ENCODE measurements at places on chromosomes 16 and 17.

DNA sequence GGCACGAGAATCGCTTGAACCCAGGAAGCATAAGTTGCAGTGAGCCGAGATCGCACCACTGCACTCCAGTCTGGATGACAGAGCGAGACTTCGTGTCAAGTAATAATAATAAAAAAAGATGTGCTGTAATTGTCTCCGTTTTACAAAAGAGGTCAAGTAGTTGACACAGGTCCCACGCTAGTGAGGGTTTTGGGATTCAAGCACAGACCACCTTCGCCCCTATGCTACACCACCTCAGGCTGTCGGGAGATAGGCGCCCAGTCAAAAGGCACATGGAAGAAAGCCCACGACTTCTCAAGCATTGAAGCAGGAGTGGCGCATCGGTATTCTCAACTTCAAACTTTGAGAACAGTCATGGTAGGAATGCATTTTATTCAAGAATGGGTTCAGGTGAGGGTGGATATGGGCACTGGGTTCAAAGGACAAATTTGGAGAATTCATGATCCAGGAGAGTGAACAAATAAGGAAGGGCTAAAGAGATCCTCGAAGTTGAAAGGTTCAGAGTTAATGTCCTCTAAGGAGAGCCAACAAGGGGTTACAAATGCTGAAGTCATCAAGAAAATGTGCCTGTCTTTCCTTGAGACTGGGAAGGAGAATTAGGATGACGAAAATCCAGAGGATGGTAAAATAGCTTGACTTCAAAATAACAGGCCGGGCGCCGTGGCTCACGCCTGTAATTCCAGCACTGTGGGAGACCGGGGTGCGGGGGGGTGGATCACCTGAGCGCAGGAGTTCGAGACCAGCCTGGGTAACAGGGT lies 1.4 kb upstream of the AMZ2 start:
- DNase-seq, result no peak

- DNase-seq, result no peak
Measured at GRCh38 chr16:50910736-50911100, 168.8 kb downstream of the CYLD start.

DNA sequence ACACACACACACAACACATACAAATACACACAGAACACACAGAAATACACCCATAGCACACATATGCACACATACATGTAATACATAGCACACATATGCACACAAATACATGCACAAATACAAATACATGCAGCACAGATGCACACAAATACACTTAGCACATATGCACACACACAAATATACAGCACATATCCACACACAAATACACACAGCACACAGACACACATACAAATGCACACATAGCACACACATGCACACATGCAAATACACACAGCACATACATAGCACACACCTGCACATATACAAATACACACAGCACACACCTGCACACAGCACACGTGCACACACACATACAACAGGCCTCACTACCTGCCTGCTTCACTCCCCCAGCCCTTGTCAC lies 49.6 kb downstream of the SDK2 start:
- no peak for DNase-seq

- no peak for DNase-seq
Measured at GRCh38 chr17:7932949-7933348, 943 bp downstream of the CNTROB start.

GRCh38 chr16:87702325-87702811 lies 63.4 kb downstream of the KLHDC4 start:
- DNase-seq, result peak; percentile 27

DNA sequence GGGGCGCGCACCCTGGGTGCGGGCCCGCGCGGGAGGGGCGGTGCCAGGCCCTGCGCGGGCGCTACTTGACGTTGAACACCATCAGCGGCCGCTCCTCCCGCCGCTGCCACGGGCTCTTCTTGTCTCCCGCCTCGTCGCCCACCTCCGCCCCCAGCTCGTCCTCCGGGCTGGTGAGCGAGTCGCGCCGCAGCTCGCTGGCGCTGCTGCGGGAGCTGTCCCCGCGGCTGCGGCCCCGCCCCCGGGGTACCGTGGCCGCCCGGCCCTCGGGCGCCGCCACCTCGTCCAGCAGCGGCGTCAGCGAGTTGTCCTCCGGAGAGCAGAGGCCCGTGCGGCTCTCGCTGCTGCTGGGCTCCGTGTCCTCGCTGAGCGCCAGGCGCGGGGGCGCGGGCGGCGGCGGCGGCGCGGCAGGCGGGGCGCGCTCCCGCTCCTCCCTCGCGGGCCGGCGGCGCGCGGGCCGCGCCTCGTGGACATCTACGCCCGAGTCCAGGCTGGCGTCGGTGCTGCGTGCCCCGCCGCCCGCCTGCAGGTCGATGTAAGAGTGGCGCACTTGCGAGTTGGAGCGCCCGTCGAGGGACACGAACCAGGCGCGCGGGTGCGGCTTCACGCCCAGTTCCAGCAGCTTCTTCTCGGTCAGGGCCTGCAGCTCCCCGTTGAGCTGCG lies 8.7 kb downstream of the GRN start:
- no peak for DNase-seq

GRCh38 chr17:76947771-76948170 lies 79.6 kb downstream of the MGAT5B start:
- no peak for DNase-seq

DNA sequence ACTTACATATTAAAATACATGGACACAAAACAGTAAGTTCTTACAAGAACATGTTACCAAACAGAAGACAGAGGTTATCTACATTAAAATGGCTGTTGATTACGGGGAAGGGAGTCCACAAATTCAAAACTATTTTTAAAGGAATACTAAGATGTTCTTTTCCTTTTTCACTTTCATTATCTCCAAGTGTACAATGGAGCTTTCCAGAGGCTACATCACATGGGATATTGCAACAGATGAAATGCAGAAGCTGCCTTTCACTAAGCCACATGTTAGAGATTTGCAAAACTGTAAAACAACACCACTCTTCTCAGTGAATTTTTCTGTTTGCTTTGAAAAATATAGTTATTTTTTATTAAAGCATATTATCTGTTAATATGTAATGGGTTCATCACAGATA lies 53.6 kb downstream of the XPO6 start:
- DNase-seq, result no peak

- no peak for DNase-seq
Measured at GRCh38 chr17:6675201-6675825, 23.8 kb downstream of the C17orf100 start.

DNA sequence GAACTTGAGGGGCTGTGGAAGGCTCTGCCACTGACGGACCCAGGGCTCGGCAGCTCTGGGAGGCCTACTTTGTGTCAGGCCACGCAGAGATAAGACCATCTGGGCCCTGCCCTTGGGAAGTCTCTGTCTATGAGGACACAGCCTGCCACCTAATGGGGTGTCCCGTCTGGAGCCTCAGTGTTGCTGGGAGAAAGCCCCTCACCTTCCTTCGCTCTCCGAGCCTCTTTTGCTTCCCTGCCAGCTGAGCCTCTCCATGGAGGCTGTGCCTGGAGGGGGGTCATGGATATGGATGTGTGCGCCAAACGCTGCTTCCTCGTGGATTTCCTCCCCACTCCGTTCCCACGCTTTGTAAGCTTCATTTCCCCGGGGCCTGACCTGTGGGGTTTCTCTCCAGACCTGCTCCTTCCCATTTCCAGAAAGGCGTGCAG lies 228.8 kb downstream of the SEC14L1 start:
- DNase-seq, result no peak

GRCh38 chr17:50631195-50631907 lies 3.3 kb upstream of the ABCC3 start:
- DNase-seq, result no peak

DNA sequence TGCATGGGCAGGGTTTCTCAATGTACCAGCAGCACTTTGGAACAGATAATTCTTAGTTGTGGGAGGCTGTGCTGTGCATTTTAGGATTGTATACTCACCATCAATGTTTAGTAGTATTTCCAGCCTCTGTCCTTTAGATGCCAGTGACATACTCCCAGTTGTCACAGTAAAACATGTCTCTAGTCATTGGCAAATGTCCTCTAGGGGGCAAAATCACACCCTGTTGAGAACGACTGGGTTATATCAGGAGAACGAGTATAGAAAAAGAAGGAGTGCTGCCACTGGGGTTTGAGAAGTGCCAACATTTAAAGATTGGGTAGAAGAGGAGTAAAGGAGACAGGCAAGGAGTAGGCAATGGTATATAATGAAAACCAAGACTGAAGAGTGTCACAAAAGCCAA lies 37.9 kb upstream of the SMIM36 start:
- DNase-seq, result no peak

- no peak for DNase-seq
Measured at GRCh38 chr17:8941980-8942622, 23.4 kb downstream of the PIK3R5 start.

GRCh38 chr17:61660746-61661485 lies 69.9 kb upstream of the NACA2 start:
- no peak for DNase-seq

GRCh38 chr17:54967621-54968261 lies 713 bp downstream of the COX11 start:
- peak; percentile 30 for DNase-seq

DNA sequence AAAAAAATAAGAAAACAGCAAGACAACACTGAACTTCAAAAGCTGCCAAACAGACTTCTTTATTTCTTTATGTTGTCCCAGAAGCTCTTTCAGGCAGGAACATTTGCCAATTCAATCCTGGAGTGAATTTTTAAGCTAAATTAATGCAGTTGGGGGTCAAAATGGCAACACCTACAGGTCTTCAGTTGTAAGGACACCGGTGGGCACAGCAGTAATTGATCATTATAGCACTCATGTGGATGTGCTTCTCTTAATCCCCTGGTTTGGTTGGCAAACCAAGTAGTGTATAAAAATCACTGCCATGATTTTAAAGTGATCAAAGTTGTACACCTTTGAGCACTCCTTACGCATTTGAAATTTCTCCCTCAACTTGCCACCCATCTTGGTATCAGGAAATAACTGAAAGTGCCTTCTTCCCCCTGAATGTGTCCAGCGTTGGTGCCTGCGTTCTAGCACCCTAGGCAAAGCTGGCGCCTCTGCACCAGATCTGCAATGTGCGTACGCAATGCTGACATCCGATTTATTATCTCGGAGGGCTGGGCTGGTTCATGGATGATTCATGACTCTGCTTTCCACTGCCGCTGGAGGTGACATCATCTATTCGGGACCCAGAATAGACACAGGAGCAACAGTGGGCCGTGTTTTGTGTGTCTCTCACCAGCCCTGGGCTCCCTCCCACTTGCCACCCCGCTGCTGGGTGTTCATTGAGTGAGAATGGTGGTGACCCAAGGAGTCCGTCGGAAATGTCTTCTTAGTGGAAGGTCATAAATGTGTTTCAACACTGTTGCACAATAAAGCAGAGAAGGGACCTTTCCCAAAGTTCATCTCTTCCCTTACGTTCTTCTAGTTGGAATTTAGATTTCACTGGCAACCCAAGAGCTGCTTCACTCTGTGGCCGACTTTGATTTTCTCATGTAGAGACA lies 203.4 kb downstream of the CCDC182 start:
- no peak for DNase-seq

DNA sequence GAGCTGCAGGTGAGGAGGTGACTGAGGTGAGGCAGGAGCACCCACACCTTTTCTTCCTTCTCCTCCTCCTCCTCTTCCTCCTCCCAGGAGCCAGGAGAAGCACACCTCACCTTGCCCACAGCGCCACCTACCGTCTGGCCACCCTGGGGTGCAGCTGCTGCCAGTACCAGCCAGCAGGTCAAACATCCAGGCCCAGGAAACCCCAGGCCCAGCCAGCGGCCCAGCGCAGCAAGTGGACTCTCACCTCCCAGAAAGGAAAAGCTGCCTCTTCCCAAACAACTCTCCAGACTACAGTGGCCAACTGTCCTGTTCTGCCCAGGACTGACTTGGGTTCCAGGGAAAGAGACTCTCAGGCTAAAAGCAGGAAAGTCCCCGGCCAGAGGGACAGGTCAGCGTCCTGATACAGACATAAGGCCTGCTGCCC lies 22.7 kb downstream of the PEMT start:
- peak; percentile 20 for DNase-seq

GRCh38 chr17:13534946-13535345 lies 66.8 kb downstream of the HS3ST3A1 start:
- no peak for DNase-seq

DNA sequence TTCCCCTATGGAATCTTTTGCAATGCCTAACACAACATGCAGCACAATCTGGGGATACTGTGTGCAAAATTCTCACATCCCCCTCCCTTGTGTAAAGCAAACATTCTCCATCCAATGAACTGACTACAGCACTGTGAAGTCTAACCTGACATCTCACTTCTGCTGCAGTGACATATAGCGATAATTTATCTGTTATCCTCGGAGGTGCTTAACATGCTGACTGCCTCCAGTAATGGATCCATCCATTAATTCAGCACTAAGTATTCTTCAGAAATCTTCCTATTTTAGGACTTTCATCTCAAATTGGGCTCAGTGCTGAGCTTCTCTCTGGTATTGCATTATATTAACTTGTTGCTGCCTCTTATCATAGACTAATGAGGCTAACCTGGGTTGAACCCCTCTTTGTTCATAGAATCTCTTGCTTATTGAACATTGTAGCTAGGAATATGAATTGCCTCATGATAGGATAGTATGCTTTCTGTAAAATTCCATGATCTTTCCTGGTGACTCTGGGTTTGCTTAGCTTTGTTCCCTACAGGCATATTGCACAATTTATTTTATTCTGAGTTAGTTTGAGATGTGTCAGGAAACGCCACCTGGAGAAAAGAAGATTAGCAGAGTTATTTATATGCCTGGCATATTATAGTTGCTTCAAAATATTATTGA lies 187.9 kb downstream of the CNTNAP4 start:
- no peak for DNase-seq

GRCh38 chr16:85983606-85984230 lies 84.8 kb downstream of the IRF8 start:
- DNase-seq, result no peak

- no peak for DNase-seq
Measured at GRCh38 chr17:82569621-82570020, 50.1 kb downstream of the FOXK2 start.

DNA sequence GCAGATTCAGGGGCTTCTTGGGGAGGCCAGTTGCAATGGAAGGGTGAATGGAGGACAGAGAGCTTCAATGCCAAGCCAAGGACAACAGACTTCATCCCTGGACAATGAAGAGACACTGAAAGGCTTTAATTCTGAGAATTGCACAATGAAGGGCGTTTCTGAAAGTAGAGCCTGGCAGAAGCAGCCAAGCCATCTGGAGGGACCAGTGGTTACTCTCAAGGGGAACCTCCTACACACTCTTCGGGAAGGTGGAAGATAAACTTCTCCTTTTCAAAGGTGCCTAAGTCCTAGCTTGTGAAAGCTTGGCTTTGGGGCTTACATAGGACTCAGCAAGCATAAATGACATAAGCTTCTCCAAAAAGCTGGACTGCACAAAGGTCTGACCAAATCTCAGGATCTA lies 6.2 kb upstream of the CES1 start:
- DNase-seq, result no peak

Data from activated T-cell treated with anti-CD3 and anti-CD28 coated beads for 24 hours (primary cell).